Stimulated activated CD4-positive, alpha-beta T cell treated with anti-CD3 and anti-CD28 coated beads, Interleukin-1b, Interleukin-23, amount 100 ng/mL, for 1 hour (primary cell): ENCODE measurements at places on chromosomes 6 and 20.

- DNase-seq: no peak
These were observed 155.9 kb downstream of the MYLK4 start for GRCh38 chr6:2594868-2595267.

DNA sequence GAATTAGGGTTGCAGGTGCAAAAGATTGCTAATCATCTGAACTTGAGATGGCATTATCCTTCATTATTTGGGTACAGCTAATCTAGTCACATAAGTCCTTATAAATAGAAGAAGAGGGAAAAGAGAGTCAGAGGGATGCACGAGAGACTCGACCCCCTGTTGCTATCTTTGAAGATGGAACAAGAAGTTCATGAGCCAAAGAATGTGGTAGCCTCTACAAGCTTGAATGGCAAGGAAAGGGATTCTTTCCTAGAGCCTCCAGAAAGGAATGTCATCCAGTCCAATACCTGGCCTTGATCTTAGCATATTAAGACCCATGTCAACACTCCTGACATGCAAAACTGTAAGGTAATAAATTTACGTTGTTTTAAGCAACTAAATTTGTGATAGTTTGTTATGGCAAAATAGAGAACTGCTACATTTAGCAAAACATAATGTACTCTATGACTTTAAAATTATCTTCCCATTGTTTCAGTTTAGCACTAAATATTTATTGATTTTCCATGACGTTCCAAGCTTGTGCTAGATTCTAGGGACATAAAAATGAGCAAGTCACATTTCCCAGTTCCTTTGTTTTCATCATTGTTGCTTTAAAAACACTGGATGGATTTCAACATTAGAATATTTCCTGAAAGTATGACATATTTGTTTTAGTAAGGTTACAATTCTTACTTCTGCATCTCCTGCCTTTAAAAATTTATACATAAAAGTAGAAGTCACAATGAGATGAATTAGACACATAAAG, 12.7 kb downstream of the MANEA start:
- no peak for DNase-seq

DNA sequence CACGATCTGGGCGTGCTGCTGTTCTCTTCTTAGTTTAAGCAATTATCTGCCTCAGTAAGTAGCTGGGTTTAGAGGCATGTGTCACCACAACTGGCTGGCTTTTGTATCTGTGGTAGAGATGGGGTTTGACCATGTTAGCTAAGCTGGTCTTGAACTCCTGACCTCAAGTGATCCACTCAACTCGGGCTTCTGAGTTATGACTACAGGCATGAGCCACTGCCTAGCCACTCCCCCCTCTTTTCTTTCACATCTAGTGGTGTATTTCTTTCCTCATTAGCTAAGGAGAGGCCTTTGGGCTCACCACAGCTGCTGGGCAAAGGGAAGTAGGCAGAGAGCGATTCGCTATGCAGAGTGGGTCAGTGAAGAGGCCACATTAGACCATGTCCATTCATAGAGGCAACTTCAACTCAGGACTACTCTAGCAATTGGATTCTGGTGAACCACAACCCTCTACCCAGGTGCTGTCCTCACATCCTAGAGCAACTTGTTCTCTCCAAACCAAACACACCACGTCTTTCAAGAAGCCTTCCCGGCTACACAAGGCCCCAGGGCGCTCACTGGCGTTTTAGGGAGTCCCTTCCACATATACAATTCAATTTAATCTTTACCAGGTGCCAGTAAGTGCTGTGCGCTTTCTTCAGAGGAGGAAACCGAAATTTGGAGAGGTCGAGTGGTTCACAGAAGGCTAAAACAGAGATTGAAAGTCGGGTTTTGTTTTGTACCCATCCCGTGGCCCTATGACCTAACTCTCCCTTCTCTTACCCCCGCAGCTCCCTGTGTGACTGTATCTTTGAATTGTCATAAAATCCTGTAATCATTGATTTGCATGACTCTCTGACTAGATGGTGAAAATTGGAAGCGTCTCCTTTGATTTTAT, 26.5 kb upstream of the GFOD1 start:
- no peak for DNase-seq

GRCh38 chr6:17650656-17651309, 50.7 kb downstream of the FAM8A1 start:
- no peak for DNase-seq

GRCh38 chr20:38893056-38893564, 33.1 kb upstream of the FAM83D start:
- no peak for DNase-seq

DNA sequence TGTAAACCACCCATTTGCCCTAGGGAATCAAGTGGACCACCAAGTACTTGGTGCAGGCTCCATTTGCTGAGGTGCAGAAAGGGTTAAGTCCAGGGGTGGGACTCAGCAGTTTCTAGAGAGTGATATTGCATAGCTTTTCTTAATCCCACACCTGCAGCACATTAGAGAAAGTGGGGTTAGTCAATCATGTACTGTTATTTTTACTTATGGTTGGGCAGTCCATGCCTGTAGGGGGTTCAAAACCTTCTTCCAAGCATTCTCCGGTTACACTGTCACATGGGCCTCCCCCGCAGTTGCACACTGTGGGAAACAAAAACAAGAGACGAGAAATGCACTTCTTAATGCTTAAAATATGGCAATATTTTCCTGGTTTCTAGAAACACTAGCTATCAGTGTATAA, 65.5 kb downstream of the LAMA4 start:
- DNase-seq: no peak

- no peak for DNase-seq
These were observed 67.4 kb upstream of the LOC128125822 start for GRCh38 chr6:63504777-63505384.

- no peak for DNase-seq
These were observed 12.9 kb upstream of the ADTRP start for GRCh38 chr6:11791354-11792107.

DNA sequence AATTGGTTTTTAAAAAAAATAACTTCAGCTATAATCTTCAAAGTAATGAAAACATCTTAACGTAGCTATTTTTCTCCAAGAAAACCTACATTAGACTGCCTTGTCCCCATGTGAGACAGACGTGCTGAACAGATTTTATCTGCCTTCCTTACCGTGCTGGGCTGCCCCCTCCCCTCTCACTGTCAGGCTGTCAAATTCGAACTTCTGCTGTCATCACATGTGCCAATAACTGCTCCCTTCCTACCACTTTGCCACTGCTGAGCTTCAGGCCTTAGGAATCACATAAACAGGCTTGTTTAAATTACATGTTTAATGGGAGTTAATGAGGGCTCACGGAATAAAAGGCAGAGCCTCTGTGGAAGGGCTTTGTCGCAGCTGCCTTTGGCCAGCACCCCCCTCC, 77.0 kb upstream of the NHSL1 start:
- no peak for DNase-seq

- no peak for DNase-seq
These were observed 6.8 kb downstream of the HUS1B start for GRCh38 chr6:650098-650497.
